ENCODE measurements at places on chromosomes 12 and 14. TPM values are rescaled to one million over a fixed set of nuclear protein-coding genes. Genes with fewer than 3 reads are reported as not detected.

The SERPINA12 gene
- total RNA-seq, result not detected

The KRT78 gene
- total RNA-seq, result not detected

The CEBPE gene
- total RNA-seq, result 0.11 TPM

- peak; percentile 48 for DNase-seq
Observed at GRCh38 chr14:103546652-103547454, 15.6 kb downstream of the BAG5 start.

DNA sequence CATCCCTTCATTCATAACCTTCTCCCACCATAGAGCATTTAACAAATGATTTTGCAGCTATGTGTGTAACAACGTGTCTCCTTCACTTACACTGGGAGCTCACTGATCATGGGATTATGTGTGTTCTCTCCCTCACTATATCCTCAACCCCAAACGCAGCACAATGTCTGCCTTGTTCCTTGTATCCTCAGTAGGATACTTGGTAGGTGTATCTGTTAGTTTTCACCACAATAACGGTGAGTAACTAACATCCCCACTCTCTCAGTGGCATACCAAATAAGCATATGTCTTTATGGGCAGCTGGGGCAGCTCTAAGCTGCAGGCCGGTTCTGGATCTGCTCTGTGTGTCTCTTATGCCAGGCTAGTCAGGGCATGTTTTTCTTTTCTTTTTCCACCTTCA is 166.7 kb upstream of the PWP1 start:
- DNase-seq, result no peak

All from LHCN-M2 (cell line).